ENCODE measurements at places on chromosomes 13 and 19. TPM values are rescaled to one million over a fixed set of nuclear protein-coding genes. Genes with fewer than 3 reads are reported as not detected.

Gene ZNF471
- 1.8 TPM for total RNA-seq

Gene ZNF606
- total RNA-seq: 8.3 TPM

Gene LRFN3
- 2.6 TPM for total RNA-seq

Gene CYP4F8
- total RNA-seq: not detected

Gene R3HDM4
- 29.1 TPM for total RNA-seq

Gene STOML3
- total RNA-seq: not detected

Gene BLVRB
- total RNA-seq: 68.7 TPM

Gene KLK14
- not detected for total RNA-seq

Gene TEX101
- not detected for total RNA-seq

Gene C3
- 0.28 TPM for total RNA-seq
